ENCODE measurements at places on chromosomes 6 and 20.

GRCh38 chr6:158763434-158764182 is 55.6 kb downstream of the EZR start:
- no peak for DNase-seq

DNA sequence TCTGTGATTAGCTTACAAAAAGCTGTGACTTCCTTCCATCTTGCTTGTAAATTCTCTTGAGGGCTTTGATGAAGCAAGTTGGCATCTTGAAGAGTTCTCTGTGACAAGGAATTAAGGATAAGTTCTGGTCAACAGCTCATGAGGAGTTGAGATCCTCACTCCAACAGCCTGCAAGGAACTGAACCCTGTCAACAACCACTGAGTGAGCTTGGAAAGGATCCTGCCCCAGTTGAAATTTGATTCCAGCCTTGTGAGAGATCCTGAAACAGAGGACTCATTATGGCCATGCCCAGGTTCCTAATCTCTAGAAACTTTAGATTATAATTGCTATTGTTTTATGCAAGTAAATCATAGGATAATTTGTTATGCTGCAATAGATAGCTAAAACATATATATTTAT is 133.7 kb downstream of the PTCHD4 start:
- no peak for DNase-seq

DNA sequence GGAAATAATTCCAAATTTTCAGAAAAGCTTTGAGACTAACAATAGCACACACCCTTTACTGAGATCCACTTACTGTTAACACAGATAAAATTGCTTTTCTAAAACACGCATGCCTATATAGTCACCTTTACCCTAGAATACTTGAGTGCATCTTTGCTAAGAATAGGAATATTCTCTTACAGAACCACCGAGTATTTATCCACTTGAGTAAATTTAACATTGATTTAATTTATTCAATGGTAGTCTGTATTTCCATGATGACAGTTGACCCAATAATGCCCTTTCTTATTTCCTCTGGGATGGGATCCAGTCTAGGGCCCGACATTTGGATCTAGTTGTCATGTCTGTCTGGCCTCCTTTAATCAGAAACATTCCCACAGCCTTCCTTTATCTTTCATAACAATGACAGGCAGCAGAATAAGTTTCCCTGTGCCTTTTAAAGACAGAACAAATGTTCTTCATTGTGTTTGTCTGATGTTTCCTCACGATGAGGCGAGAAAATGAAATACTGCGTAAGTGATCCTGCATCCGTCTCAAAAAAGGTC is 56.6 kb upstream of the ERVFRD-1 start:
- DNase-seq = no peak

- no peak for DNase-seq
Observed at GRCh38 chr20:60304931-60305330, 346.7 kb downstream of the CDH26 start.

GRCh38 chr20:13216533-13216932 is 4.5 kb upstream of the ISM1 start:
- no peak for DNase-seq

DNA sequence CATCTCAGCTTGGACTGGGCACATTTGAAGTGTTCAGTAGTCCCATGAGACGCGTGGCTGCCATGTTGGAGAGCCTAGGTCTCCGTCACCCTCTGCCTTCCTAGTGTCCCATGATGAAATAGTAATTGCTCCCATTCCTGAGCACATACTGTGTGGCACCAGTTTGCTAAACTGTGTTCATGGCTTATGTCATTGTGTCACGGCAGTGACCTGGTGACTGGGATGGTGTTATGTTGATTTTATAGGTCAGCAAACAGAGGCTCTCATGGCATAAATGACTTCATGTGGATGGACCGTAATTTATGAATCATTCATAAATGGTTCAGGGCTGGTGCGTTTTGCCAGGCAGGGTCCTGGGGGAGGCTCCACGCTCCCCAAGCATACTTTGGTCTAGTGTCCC is 3.8 kb downstream of the BCAS4 start:
- no peak for DNase-seq

GRCh38 chr20:41382791-41383305 is 16.2 kb upstream of the EMILIN3 start:
- DNase-seq = no peak

DNA sequence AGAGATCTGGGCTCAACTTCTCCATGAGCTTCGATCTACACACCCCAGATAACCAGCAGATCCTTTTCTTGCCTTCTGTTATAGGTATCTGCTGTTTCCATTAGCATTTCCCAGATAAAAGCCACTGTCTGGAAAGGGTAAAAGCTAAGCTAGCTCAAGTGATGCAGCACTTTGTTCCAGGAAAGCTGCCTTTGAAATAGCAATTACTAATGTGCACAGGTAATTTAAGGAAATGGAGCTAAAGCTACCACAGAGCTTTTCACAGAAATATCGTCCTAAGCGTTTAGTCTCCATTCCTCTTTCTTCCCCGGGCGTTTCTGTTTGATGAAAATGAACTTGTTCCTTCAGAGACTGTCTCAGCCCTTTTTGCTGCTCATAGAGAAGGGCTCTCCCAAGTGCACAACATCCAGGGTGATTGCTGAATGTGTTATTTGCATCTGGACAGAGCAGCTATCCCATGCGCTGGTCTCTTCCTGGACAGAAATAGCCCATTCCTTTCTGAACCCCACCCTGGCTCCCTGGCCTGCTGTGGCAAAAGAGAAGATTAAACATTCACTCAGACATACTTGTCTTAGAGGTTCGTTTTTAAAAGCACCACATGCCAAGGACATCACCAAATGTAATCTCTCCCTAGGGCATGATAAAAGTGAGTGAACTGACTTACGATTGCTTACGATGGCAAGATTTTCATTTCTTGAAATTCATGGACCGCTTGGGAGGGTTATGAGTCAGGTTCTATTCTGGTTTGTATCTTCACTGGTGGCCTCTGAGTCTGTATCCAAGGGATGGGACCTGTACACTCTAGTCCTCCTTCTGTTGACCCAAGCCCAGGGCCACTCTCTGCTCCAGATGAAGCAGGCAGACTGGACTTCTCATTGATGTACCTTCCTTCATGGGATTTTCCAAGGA is 429.1 kb upstream of the CDH4 start:
- DNase-seq = no peak

Measured in GM13976 (cell line).